ENCODE measurements at places on chromosomes 7 and 10. TPM values are rescaled to one million over a fixed set of nuclear protein-coding genes. Genes with fewer than 3 reads are reported as not detected.

The ZNF804B gene
- total RNA-seq = 0.07 TPM

The CYP2C9 gene
- total RNA-seq = 0.22 TPM

GRCh38 chr7:77543910-77544309, 6.8 kb downstream of the PTPN12 start:
- no peak for DNase-seq

GRCh38 chr7:131047651-131048304, 279.9 kb upstream of the MKLN1 start:
- no peak for DNase-seq

GRCh38 chr10:21985541-21985940, 18.0 kb downstream of the DNAJC1 start:
- no peak for DNase-seq

DNA sequence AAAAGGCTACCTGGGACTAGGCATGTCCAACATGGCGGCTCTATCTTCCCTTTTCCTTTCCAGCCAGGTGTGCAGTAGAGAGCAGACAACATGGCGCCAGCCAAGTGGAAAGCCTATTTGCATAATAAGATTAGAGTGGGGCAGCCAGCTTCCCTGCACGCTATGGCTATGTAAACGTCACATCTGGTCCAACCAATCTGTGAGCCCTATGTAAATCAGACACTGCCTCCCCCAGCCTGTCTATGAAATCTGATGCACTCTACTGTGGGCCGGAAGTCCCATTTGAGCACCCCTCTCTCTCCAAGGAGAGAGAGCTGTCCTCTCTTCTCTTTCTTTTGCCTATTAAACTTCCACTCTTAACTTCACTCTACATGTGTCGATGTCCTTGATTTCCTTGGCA, 984.9 kb upstream of the AUTS2 start:
- DNase-seq = no peak

DNA sequence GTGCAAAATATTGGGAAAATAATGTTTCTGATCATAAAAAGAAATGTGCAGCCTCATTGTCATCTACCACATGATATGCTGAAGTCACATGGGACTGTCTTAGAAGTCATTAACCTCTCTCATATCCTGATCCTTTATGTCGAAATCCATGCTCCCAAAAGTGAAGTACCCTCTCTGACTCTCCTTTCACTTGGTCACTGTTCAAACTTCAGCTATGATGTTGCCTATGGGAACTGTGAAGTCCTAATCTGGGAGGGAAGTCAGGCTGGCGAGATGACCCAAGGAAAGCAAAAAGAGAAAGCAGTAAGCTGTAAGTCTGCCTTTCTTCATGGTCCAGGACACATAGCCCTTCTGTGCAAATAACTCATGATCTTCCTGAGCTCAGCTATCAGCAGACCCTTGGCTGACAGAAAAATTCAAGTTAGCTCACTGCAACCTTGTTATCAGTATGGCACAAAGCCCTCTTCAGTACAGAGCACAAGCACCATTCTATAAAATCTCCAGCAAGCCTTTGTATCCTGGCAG, 29.5 kb downstream of the WASL start:
- no peak for DNase-seq

DNA sequence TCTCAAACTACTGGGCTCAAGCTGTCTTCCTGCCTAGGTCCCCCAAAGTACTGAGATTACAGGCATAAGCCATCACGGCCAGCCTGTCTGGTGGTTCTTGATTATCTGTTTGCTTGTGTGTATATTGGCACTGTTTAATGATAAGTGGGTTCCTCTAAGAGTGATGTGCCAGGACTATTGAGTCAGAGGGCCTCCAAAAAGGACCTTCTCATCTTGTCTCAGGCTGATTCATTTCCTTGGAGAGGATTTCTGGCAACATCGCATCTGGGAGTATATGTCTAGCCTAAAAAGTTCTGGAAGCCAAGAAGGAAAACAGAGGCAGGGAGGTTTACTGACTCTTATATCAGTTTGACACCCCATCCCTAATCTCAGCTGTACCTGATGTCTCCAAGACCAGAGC, 27.1 kb upstream of the AKAP9 start:
- no peak for DNase-seq

GRCh38 chr7:82081644-82082224, 311.9 kb upstream of the HGF start:
- DNase-seq = no peak

GRCh38 chr10:100979791-100980272, 7.5 kb downstream of the MRPL43 start:
- no peak for DNase-seq

- no peak for DNase-seq
Observed at GRCh38 chr10:4081685-4082111, 296.7 kb upstream of the KLF6 start.
